ENCODE measurements at places on chromosomes 5 and 9. TPM values are rescaled to one million over a fixed set of nuclear protein-coding genes. Genes with fewer than 3 reads are reported as not detected.

DNA sequence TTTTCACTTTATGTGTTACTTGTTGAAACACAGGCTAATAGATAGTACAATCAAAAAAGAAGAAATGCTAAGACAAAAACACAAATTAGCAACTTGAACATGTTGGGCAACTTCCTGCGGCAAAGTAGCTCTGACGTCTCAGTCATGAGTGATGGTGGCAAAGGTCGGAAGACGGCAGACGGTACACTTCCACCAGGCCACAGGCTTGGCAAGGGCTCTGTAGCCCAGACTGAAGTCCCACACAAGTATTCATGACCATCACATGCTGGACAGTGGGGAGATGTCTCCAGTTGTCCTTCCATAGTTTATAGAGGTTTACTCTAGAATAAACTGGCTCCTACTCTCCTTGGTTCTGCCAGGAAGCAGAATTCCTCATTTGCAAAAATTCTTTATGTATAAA, 831.3 kb downstream of the MTRR start:
- DNase-seq: no peak

GRCh38 chr9:95171596-95171995, 145.9 kb downstream of the FANCC start:
- DNase-seq: no peak

DNA sequence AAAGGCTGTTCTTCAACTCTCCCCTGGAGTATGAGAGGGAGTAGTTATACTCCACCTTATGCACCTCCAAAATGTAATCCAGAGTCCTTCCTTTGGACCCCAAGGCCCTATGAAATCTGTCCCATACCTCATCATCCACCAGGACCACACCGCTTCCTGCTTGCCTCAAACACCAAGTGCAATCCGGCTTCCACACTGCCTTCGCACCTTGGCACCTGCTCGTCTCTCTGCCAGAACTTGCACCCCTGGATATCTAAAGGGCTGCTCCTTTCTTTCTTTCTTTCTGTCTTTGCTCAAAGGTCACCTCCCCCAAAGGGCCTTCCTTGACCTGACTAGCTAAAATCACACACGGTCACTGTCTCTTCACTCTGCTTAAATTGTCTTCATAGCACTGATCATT, 63.9 kb upstream of the SHB start:
- DNase-seq: no peak

DNA sequence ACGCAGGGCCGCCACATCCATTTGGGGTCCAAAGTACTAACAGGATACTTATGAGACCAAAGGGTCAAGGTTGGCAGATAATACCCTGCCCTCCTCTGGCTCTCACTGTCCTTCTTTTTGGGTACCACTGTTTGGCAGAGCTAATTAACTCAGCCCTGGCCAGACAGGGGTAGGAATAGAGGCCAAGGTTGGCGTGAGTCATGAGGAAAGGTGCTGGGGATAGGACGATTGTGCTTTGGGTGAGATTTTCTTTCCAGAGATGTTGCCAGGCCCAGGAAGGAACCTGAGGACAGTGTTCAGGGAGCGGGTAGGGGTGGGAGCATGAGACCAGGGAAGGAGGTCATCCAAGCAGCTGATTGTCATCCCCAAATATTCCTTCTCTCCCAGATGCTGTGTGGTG, 191.8 kb upstream of the PANK3 start:
- no peak for DNase-seq

- DNase-seq: no peak
Measured at GRCh38 chr5:140345919-140346347, 470 bp downstream of the HBEGF start.

Gene SPATA31A3
- not detected for polyA plus RNA-seq

Gene CCNJL
- polyA plus RNA-seq: 8.6 TPM

Gene MEGF10
- 0.64 TPM for polyA plus RNA-seq
